ENCODE measurements at places on chromosomes 7 and 10. TPM values are rescaled to one million over a fixed set of nuclear protein-coding genes. Genes with fewer than 3 reads are reported as not detected.

Gene CLEC5A
- polyA plus RNA-seq, result 0.37 TPM

Gene LRRC17
- polyA plus RNA-seq, result 2.7 TPM

Gene ZKSCAN5
- 2.8 TPM for polyA plus RNA-seq

Gene TUBB8
- 0.04 TPM for polyA plus RNA-seq

Gene PNLIPRP2
- polyA plus RNA-seq, result not detected

All from heart right ventricle (tissue), 16 donors.